ENCODE measurements at places on chromosomes 1 and 21. TPM values are rescaled to one million over a fixed set of nuclear protein-coding genes. Genes with fewer than 3 reads are reported as not detected.

DNA sequence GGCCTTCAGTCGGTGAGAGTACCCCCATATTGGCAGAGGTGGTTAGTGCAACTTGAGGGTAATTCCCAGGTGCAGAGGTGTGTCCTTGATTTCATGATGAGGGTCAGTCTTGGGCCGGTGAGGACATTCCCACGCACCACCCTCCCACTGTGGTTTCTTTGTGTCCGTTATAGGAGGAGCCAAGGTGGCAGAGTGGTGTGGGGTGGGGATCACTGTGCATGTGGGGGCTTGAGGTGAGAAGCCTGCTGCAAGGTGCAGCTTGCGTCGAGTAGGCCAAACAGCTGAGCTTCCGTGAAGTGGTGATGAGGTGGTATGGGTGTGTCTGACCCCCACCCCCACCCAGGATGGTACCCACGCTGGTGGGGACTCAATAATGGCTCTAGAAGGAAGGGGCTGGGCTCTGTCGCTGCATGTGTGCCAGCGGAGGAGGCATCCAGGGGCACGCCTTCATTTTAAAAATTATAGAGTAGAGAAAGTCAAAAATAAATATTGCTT, 6.2 kb downstream of the PTPRF start:
- no peak for DNase-seq

- no peak for DNase-seq
Measured at GRCh38 chr1:89918794-89919155, 76.1 kb upstream of the ZNF326 start.

DNA sequence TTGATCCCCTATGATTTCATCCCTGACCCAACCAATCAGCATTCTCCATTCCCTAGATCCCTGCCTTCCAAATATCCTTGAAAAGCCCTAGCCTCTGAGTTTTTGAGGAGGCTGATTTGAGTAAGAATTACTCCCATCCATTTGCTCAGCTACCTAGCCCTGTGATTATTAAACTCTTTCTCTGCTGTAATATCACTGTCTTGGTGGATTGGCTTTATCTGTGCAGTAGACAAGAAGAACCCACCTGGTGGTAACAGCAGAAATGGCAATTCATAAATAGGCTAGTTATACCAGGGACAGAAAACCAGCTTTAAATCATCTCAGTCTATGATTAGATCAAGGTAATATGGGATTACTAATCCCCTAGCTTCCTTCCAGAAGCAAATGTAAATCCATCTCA, 13.0 kb downstream of the IL20 start:
- DNase-seq, result no peak

DNA sequence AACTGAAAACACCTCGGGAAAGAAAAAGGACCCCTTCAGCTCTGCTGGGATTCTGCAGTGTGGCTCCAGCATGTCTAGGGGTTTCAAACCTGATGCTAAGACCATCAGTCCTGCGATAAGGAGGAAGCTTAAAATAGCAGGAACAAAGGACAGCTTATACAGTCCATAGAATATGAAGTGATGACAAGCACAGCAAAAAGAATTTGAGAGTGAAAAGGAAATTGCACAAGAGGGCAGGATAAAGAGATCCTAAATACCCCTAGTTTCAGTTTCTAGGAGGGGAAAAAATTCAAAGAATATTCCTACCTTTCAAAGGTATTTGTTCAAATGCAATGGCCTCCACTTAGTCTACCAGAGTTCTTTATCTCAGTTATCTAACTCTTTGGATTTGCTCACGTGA, 171.4 kb downstream of the TGFB2 start:
- no peak for DNase-seq

DNA sequence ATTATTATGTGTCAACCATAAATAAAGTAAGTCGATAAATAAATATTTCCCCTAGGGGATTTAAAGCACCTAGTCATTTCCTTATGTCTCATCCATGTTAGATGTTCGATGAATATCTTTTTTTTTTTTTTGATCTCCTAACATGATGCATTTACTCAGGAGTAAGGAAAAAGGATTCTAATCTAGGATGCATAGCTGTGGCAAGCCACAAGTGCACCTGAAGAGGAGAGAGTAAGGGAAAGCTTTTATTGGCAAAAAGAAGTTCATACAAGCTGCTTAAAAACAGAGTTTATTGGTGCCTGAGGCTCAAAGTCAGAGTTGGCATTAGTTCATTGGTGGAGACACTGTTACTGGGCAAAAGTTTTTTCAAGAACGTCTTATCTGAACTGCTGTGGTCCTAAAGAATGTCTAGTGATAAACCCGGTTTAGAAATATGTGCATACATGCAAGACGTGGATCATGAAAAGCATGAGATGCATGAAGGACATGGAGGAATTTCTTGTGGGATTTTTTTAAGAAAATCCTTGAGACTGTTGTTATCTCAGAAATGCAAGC, 51.7 kb downstream of the SWT1 start:
- no peak for DNase-seq

GRCh38 chr1:180981596-180982387, 40.9 kb downstream of the STX6 start:
- no peak for DNase-seq

DNA sequence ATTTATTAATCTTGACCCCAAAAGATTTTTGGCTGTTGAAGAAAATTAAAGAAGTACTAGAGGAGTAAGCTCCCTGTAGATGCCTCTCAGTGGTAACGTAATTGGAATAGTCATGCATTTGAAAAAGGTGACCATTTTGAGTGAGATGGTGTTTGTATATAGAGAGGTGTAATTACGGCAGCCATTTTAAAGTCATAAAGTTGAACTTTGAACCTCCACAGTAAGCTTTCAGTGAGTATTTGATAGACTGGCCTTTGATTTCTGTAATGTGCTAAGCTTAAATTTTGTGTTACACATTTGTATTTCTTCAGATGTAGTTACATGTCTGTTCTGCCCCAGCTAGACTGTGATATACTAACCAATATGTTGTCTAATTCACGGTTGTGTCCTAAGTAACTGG, 21.5 kb upstream of the TMCO2 start:
- no peak for DNase-seq

DNA sequence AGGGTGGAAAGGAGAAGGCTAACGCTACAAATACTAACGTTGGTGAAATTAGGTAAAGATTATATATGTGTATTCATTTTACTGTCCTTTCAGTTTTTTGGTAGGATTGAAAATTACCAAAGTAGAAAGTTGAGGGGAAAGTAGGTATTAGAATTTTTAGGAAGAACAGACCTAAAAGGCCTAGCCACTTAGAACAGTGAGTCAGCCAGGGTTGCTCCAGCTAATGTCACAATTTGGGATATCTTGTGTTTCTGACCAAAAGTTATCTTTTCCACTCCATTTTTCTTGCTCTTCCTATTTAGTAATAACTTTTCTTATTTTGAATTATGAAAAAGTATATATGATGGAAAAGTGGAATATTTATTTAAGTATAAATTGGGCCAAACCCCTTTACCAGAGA, 40.1 kb downstream of the F3 start:
- DNase-seq, result no peak

DNA sequence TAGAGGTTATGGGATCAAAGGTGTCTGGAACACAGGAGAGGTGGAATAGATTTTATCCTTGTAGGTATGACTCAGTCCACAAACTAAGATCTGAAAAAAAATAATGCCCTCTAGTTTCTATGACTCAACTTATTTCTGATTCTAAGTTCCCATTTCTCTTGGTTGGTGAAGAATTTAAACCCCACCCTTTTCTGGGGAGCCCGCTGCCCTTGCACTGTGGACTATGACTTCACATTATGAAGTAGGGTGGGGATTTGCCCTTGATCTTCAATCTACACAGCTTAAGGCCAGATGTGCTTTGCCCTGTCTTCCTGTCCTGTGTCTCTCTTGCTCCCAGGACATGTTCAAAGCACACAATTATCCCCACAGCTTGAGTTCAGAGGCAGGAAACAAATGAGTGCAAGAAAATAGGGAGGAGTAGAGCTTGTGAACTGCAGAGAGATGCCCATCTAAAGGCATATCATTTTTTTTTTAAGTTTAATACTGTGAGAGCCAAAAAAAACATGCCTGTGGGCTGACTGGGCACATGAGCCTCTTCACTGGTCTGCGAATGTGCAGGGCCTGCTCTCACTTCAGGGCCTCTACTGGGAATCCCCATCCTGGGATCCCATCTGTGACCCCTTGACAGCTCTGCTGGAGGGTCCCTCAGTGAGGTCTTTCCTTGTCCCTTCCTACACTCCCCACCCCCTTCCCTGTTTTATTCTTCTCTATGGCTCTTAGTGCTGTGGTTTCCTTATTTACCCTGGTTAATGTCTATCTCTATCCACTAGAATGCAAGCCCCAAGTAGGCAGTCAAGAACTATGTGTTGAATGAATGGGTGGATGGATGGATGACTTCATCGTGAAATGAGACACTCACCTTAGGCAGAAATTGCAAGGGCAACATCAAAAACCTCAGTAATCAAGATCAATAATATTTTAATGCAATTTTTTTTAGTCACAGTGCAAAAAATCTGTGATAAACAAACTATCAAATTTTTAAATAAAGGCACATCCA, 61.5 kb downstream of the CD58 start:
- no peak for DNase-seq

- DNase-seq, result no peak
Measured at GRCh38 chr1:48023488-48023887, 26.3 kb upstream of the TRABD2B start.

GRCh38 chr21:33064623-33065390, 5.1 kb upstream of the OLIG1 start:
- no peak for DNase-seq

DNA sequence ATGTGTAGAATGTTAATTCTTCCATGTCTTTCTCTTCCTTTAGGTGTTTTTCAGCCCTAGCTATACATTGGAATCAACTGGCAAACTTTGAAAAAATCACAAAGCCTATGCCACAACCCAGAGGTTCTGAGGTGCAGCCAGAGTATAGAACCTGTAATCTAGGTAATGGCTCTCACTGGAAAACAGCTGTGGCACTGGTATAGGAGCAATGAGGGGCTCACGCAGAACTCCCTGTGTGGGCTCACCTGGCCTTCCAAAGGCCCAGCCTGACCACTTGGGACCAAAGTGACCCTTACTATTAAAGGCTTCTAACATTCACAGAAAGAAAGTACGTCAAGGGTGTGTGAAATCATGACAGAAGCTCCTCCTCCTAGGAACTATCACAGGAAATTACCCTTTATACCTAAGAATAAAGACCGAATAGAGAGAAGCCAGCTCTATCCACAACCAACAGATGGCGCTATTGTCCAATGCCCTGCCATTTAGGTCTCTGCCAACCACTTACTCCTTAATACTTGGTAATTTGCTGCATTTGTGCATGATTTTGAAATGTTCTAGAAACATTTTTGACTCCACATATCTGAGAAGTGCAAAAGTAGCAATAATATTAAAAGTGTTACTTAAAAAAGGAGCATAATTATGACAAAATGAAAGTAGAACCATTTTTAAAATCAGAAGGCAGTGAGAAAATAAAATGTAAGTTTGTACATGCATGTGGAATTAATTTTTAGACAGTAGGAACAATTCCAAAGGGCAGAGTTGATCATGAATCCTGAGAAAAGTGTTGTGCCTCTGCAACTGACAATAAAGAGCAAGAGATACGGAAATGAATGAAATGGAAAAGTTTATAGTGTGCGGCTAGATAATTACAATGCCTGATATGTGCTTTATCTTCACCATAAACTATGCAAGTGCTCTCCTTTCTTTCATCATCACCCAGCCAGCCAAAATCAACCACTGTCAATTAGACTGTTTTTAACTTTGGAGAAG, 93.1 kb upstream of the HAO2 start:
- DNase-seq, result peak; percentile 42

DNA sequence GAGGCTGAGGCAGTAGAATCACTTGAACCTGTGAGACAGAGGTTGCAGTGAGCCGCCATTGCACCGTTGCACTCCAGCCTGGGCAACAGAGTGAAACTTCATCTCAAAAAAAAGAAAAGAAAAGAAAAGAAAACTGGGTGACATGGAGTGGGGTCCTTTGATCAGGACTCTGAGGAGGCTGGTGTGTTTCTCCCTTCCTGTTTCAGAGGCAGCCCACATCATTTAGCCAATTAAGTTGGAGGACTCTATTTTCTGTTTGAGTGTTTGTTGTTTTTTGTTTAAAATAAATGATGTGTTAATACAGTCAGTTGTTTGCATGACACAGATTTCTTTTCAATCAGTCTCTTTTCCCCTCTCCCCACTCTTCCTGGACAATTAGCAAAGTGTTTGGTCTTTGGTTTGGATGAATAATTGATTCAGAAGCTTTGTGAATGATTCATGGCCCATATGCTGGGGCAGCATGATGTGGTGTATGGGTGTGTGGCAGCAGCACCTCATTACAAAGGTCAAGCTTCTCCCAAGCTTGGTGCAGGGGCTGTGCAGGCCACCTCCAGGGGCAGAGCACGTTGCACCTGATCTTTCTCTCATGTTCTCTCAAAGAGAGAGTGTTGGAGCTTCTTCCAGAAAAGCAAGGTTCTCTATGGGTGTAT, 48.8 kb downstream of the CACNA1E start:
- no peak for DNase-seq

GRCh38 chr1:224106568-224107281, 7.2 kb upstream of the FBXO28 start:
- DNase-seq, result no peak

DNA sequence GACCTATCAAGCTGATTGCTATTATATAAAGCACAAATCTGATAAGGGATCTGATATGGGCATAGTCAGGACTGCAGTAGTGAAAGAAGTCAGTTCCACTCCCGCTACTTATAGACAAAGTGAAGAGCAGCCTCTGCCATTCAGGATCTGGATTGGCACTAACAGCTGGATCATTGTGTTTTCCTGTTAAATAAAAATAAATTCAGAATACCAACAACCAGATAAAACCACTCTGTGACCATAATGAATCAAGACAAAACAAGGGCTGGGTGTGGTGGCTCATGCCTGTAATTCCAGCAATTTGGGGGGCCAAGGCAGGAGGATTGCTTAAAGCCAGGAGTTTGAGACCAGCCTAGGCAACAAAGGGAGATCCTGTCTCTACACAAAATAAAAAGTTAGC, 5.0 kb upstream of the GLRX2 start:
- DNase-seq, result no peak

DNA sequence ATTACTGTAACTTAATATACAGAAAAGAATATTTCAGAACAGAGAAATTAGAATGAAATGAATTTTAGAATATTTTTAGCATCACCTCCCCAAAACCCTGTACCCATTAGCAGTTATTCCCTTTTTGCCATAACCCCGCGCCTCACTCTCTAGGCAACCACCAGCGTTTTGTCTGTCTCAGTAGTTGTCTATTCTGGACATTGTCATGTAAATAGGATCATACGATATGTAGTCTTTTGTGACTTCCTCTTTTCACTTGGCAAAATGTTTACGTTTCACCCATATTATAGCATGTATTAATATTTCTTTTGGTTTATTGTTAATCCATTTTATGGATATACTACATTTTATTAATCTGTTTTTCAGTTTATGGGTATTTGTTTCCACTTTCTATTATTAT, 24.9 kb downstream of the SOAT1 start:
- DNase-seq, result no peak

- DNase-seq, result no peak
Measured at GRCh38 chr1:9823693-9823942, 147 bp downstream of the CLSTN1 start.

ERICH3 gene
- 1.9 TPM for total RNA-seq

SH3BGR gene
- 1.5 TPM for total RNA-seq

MCOLN2 gene
- not detected for total RNA-seq

SYTL1 gene
- total RNA-seq, result 3.2 TPM

SIM2 gene
- 4.8 TPM for total RNA-seq

CR1 gene
- not detected for total RNA-seq
